AG09319 (cell line): ENCODE measurements at places on chromosomes 5 and 9.

GRCh38 chr9:136172412-136173079 lies 32.4 kb downstream of the LHX3 start:
- DNase-seq, result no peak

DNA sequence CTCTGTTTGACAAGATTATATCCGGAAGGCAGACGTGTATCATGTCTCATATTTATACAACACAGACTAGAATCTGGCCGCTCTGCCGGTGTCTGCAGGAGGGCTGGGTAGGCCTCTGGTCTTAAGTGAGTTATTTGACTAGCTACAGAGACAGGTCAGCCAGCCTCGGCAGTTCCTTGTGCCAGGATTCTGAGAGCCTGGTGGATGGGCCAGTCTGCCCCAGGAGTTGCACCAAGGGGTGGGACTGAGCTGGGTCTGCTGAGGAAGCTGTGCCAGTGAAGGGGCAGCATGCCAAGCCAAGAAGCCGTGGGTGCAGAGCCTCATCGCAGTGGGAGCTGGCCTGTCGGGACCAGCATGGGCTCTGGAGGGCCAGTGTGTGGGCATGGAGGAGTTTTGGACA lies 7.1 kb downstream of the SNX18 start:
- DNase-seq, result no peak

- DNase-seq, result no peak
Observed at GRCh38 chr9:134570711-134571325, 70.8 kb upstream of the COL5A1 start.

DNA sequence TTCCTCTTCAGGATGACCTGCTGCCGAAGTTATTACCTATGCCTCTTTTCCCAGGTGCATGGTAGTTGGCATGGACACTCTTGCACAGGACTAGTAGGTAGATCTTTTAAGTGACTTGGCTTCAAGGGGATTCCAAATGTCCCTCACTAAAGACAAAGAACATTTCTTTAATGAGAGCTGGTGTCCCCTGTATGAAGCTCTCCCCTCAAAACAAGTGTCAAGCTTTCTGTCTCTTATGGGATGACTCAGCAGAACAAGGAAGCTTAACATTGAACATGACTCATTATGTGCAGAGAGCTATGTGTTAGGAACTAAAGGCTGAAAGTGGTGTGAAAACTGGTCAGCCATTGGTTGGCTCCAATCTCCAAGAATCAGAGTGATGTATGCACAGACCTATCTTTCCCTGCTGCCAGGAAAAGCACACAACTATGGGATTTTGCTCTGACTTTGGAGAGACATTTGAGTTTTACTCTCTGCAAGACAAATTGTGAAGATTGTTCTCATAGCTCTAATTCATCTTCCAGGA lies 120.5 kb downstream of the PRDM6 start:
- DNase-seq, result peak; percentile 22

GRCh38 chr5:72302171-72302570 lies 17.9 kb downstream of the MRPS27 start:
- no peak for DNase-seq

DNA sequence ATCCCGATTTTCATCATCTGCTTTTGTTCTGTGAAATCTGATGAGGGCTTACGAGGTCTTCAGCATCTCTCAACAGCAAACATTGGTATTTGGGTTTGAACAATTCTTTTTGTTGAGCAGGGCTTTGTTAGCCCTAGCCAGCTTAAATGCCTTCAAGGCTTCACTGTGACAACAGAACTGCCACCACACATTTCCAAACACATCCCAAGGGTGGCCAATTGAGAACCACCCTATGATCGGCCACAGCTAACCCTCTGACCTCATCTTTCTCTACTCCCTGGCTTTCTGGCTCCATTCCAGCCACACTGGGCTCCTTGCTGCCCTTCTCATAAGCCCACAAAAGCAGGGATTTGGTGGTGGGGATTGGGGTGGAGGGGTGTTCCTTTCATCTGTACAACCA lies 17.6 kb downstream of the MTX3 start:
- DNase-seq, result no peak

DNA sequence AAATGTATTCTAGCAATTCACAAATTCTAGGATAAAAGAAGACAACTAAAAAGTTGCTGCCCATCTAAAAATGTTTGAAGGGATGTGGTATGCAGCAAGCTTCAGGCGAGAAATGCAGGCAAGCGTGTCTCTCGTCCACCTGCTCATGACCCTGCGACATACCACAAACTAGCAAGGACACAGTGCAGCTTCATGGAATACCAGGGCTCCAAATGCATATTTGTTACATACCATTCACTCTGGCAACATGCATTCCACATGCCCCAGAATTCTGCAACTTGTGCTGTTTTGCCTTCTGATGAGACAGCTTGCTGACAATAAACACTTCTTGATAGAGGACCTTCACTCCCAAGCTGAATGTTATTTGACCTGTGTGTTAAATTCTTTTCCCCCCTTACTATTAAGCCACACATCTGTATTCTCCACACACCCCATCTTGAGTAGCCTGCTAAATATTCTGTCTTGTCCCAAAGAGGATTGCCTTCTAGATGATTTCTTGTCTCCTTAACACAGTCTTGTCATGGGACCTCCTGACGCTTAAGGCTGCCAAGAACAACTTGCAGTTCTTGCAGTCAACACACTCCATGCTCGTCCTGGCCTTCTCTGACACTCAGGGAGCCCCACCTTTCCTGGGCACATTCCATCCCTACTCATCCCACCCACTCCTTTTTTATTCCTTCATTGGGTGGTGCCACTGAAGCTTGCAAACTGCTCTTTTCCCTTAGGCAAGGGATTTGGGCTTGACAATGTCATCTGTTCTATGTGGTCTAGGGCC lies 340.5 kb downstream of the PIK3R1 start:
- no peak for DNase-seq

DNA sequence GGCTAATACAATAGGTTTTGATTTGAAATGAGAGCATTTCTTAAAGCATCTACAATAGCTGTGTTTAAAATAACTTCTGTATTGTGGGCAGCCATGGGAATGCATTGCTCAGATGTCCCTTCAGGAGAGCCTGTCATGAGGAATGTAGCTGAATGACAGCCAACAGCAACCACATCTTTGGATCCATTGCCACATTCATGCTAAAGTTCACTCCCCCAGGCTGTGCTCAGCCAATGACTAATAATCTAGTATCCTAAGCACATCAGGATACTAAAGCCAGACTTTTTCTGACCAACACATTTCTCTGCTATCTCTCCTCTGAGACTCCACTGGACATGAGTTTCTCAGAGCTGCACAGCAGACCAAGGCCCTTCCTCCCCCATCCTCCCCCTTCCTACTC lies 45.5 kb downstream of the HTR1A start:
- no peak for DNase-seq

DNA sequence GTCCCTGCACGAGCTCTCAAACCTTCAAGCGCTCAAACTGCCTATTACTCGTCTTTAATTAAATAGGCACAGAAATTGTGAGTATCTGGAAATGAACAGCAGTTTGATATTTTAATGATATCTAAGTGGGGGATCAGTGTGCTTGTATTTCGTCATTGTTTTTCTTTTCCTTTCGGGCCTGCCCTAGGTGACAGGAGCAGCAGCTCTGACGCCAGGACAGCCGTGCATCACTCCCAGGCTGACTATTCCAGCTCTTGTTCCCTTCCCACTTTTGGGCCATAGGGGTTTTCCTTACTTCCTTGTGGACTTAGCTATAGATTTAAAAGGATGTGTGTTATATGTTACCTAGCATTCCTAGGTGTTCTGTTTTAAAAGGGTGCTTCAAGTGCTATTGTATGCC lies 9.5 kb downstream of the BNIP1 start:
- no peak for DNase-seq

DNA sequence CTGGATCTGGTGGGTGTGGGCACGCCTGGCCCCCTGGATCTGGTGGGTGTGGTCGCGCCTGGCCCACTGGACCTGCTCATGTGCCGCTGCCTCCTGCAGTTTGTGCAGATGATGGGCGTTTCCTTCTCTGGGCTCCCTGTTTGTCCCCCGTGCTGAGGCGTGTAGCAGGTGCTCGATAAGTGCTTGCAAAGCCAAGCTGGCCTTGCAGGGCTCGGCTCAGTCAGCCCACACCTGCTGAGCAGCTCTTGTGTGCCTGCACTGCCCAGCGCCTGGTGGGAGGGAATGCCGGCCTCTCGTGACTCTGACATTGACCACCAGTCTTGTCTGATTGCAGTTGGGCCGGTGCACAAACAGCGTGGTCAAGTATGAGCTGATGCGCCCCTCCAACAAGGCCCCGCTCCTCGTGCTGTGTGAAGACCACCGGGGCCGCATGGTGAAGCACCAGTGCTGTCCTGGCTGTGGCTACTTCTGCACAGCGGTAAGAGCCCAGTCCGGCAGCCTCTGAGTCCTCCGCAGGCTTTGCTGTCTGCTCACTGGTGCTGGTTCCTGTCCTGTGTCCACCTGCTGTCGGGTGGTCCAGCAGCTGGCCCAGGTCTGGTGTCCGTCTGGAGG lies 102.7 kb upstream of the CACNA1B start:
- DNase-seq, result no peak

- DNase-seq, result no peak
Observed at GRCh38 chr5:128199104-128199503, 115.5 kb downstream of the SLC12A2 start.

DNA sequence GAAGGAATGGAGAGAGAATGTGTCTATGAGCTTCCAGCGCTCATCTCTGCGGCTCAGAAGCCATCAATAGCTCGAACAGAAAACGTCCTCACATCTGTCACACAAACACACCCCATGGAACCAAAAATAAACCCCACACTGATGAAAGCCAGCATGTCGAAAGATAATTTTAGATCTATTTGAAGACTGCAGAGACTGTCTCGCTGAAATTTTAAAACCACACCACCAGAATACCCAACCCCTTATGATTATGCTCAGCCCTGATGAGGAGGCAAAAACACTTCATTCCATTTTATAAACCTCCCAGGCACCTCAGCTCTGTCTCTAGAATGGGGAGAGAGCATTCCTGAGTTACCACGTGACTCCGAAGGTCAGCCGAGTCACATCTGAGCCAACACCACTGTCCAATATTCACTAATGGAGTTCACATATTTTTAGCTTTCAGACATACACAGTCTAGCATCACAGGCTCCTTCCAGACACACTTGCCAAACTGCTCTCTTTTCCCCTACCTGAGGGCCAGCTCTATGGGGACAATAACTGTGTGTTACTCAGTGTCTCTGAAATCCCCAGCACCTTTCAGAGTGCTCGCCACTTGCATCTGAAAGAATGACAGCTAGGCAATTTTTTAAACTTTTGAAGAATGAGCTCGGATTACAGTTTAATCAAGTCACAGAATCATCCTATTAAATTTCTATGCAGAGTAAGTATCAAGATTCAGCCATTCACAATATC lies 63.2 kb downstream of the SERINC5 start:
- DNase-seq, result no peak

DNA sequence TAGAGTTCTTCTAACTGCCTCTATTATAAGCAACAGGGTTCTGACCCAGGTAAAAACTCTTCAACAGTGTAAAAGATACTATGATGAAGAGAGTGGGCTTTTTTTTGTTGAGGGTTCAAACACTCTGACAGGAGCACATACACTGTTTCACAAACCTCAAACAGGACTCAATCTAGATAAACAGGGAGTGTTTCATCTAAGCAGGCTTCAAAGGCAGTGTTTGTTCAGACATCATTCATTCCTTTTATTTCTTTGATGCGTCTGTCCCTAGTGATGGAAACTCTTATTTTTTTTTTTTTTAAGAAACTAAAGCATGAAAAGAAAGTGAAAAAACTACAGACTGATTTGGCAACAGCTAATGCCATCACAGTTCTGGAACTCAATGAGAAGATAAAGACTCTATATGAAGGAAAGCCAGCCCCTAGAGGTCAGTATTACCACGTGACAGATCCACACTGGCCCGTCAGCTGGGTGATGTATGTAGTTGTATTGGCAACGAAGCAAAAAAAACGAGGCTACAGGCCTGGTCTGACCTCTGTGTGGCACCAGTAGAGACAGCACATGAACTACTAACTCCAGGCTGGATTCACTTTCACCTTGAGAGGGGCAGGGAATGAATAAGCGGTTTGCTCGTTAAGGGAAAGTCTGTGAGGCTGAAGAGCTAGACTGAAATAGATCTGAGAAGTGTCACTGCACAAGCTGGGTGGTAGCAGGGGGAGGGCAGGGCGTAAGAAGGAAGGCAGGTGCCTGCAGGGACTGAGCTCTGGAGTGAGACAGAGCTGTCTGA lies 172.2 kb downstream of the CCDC192 start:
- no peak for DNase-seq

- no peak for DNase-seq
Observed at GRCh38 chr5:172748341-172748843, 22.6 kb downstream of the DUSP1 start.

DNA sequence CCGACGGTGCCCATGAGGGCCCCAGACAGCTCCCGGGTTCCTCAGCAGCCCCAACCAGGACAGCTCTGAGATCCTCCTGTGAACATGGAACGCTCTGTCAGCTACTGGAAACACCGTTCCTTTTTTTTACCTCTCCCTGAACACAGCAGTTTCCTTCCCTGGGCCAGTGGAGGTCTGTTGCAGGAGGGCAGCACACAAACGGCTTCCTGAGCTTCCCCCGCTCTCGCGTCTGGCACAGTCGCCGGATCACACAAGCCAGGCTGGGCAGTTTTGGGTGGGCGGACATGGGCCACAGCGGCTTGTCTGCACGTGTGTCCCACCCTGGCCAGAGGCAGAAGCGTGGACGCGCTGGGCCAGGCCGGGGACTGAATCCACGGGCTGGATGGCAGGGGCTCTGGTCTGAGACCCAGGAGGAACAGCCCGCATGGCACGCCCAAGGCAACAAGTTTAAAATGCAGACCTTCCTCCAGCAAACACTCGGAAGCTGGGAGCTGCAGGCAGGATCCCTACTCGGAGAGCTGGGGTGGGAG lies 106.8 kb upstream of the SARDH start:
- DNase-seq, result no peak

- no peak for DNase-seq
Observed at GRCh38 chr9:125881042-125881441, 133.9 kb downstream of the PBX3 start.

DNA sequence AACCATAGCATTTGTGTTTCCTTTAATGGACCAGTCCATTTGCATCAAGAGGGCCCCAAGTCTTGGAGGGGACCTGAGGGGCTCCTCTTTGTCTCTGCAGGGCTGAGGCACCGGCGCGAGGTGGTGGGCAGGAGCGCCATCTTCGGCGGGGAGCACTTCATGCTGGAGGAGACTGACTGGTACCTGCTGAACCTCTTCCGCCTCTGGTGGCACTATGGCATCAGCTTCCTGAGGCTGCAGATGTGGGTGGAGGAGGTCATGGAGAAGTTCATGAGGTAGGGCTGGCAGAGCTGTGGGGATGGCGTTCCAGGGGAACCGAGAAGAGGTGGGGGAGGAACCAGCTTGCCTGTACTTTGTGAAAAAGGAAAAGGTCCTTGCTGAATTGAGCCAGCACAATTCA lies 6.1 kb downstream of the PCYOX1L start:
- DNase-seq, result no peak

DNA sequence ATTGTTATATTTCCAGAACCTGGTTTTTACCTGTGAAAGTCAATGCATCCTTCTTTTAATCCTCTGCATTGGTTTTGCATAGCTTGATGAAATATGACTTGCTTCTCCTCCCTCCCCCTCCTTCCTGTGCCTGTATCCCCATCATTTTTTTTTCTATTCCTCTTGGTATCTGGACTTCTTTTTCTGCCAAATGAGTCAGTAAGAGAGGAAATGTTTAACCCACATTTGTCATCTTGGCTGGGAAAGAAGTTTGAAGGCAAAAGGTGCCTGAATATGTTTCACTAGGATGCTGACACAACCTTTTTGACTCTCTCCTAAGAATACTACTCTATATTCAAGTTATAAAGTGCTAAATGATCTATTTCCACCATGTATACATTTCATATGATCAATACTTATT lies 35.5 kb upstream of the CDKN2B start:
- no peak for DNase-seq

GRCh38 chr5:75091597-75091996 lies 39.2 kb upstream of the GCNT4 start:
- DNase-seq, result no peak
